Heart left ventricle (tissue), 16 donors: ENCODE measurements at places on chromosomes 3 and 15. TPM values are rescaled to one million over a fixed set of nuclear protein-coding genes. Genes with fewer than 3 reads are reported as not detected.

- DNase-seq, result no peak
These were observed 72.1 kb downstream of the RFTN1 start for GRCh38 chr3:16441371-16441875.

DNA sequence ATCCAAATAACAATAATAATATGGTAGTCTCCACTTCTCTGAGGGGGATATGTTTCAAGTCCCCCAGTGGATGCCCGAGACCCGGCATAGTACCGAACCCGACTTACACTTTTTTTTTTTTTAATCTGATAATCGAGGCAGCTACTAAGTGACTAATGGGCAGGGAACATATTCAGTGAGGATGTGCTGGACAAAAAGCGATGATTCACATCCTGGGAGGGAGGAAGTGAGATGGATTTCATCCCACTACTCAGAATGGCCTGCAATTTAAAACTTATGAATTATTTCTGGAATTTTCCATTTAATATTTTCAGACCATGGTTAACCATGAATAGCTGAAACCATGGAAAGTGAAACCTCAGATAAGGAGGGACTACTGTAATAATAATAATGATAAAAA, 49.5 kb upstream of the SELENOK start:
- DNase-seq, result no peak

DNA sequence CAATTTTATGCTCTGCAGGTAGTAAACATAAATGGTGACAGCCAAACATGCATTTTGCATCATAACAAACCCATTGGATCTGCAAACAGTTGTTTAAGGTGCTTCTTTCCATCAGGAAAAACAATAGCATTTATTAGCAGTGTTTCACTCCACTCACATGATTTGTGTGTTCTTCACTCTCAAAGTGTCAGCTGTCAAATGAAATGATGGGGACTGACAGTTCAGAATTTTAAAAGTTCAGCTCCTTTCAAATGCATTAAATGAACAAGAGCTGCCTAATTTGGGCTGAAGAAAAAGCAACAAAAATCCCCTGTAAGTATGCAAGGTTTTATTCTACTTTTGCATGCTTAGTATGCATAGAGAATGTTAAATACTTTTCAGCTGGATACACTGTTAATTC, 145.2 kb upstream of the CDIN1 start:
- DNase-seq, result no peak

The USP8 gene
- 42.1 TPM for total RNA-seq

The ESYT3 gene
- total RNA-seq, result 0.92 TPM

GRCh38 chr3:187661267-187661666, 8.9 kb downstream of the SST start:
- no peak for DNase-seq

The GRIP2 gene
- total RNA-seq, result 56.7 TPM

The P2RY1 gene
- total RNA-seq, result 6.4 TPM

DNA sequence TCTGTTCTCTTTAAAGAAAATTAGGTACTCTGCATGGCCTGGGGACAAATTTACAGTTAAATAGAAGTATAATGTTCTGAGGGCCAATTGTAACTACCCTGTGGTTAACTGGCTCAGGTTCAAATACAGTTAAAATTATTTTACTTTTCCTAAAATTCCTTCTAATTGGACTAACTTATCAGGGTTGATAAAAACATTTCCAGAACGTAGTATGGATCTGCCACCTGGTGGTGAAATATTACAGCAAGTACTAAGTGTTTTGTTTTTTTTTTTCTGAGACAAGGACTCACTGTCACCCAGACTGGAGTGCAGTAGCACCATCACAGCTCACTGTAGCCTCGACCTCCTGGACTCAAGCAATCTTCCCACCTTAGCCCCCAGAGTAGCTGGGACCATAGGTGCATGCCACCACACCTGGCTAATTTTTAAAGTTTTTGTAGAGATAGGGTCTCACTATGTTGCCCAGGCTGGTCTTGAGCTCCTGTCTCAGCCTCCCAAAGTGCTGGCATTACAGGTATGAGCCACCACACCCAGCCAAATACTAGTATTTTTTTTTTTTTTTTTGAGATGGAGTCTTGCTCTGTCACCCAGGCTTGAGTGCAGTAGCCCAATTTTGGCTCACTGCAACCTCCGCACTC, 29.2 kb downstream of the NEO1 start:
- peak; percentile 20 for DNase-seq

- no peak for DNase-seq
These were observed 301.0 kb downstream of the CADM2 start for GRCh38 chr3:85259748-85260147.

DNA sequence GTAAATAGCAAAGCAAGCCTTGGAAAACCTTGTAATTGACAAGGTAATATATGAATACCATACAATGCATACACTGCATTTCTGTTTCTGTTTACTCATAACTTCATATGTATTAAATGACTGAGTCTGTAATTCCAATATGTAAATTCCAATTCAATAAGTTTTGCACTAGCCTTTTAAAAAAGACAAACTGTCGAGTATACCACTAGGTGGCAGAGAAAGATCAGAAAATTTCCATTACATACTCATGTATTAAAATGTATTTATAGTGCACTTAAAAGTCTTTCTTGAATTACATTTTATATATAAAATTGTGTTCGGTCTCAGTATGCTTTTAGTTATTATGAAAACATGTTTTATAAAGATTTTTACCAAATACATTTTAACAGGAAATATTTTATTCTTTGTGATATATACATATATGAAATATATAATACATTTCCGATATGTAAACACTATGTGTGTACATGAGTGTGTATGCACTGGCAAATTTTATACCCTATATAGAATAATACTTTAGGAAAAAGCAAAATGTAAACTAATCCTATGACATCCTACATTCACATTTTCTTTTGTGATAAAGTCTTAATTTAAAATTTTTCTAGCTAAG, 216.8 kb downstream of the VGLL3 start:
- DNase-seq, result no peak

The RAB5A gene
- total RNA-seq, result 63.4 TPM

- DNase-seq, result no peak
These were observed 186.5 kb upstream of the GAP43 start for GRCh38 chr3:115436767-115437301.

GRCh38 chr3:15276028-15276724, 56.2 kb downstream of the SH3BP5 start:
- DNase-seq, result no peak

DNA sequence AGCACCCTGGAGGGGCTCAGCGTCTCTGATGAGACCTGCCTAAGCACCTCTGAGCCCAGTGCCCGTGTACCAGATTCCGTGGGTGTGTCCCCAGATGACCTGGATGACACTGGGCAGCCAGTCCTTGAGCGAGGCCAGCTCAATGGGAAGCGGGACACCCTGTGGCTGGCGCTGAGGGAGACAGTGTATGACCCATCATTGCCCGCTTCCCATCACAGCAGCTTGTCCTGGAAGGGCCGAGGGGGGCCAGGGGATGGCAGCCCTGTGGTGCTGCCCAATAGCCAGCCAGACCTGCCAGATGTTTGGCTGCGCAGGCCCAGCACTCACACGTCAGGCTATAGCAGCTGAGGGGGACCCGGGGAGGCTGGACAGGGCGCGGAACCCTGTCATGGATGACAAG, 12.0 kb downstream of the DISP2 start:
- no peak for DNase-seq

- peak; percentile 80 for DNase-seq
These were observed 21.6 kb downstream of the ANAPC13 start for GRCh38 chr3:134464064-134464688.

GRCh38 chr3:13092621-13093617, 19.7 kb upstream of the IQSEC1 start:
- DNase-seq, result peak; percentile 83

DNA sequence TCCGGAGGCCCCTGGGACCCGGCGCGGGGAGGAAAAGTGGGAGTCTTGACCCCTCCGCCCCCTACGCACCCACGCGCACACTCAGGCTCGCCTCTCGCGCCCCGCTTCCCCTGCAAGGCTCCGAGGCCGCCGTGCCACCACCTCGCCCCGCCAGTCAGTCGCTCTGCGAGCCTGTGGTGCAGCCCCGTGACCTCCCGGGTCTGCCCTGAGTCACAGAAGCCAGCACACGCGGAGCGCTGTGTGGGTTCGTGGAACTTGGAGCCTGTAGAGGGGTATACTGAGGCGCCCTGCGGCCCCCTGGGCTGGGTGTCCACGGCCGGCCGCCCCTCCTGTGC, 380 bp upstream of the ALS2CL start:
- DNase-seq, result no peak

GRCh38 chr3:43696441-43696840, 5.7 kb downstream of the ABHD5 start:
- no peak for DNase-seq

GRCh38 chr3:100893590-100893989, 99.6 kb downstream of the ABI3BP start:
- DNase-seq, result no peak

The NR1I2 gene
- total RNA-seq, result not detected

DNA sequence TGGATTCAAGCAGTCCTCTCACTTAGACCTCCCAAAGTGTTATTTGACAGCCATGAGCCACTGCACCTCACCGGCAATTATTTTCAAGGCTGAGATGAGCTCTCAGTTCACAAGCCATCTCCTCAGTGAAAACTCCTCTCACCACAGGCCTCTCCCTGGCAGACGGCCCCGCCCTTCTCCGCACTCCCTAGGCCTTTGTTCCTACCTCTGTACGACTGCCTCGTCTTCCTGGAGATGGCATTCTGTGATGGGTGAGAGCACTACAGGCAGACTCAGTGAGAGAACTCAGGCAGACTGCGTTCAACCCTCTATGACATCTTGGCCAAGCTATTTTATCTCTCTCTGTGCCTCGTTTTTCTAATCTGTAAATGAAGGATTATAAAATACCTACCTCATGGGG, 67.0 kb upstream of the TPM1 start:
- DNase-seq, result no peak

GRCh38 chr3:72411126-72411525, 437.1 kb downstream of the SHQ1 start:
- DNase-seq, result no peak

GRCh38 chr3:196585044-196585757, 16.7 kb downstream of the FBXO45 start:
- DNase-seq, result no peak

DNA sequence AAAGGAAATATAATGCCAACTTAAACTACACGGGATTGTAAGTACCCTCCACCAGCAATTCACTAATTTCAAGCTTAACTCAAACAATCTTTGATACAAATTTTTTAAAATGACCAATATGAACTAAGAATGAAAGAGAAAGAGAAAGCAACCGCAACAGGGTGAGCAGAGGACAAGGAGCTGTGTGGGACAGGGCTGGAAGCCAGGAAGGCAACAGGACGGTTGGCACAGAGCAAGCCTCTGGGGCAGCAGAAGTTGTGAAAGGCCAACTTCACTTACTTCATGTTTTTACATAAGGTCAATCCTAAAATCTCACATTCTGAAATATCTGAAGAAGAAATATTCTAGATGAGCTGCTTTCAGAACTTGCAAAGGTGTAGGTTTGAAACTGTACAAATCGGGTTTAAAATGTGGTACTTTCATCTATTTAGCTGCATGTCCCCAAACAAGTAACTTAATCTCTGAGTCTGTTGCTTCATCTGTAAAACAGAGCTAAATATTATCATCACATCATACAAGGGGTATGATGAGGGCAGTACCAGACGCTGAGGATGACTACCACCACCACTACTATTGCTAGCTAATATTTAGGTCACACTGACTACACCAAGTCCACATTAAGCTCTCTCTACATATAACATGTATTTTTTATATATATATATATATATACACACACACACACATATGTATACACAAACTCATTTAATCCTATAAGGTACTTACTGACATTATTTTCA, 101.7 kb downstream of the IGSF11 start:
- no peak for DNase-seq

- no peak for DNase-seq
These were observed 1060.4 kb downstream of the ZPLD1 start for GRCh38 chr3:103495186-103495585.

- no peak for DNase-seq
These were observed 89.3 kb upstream of the TRIM42 start for GRCh38 chr3:140588558-140588957.
